ENCODE measurements at places on chromosomes 3 and 15.

DNA sequence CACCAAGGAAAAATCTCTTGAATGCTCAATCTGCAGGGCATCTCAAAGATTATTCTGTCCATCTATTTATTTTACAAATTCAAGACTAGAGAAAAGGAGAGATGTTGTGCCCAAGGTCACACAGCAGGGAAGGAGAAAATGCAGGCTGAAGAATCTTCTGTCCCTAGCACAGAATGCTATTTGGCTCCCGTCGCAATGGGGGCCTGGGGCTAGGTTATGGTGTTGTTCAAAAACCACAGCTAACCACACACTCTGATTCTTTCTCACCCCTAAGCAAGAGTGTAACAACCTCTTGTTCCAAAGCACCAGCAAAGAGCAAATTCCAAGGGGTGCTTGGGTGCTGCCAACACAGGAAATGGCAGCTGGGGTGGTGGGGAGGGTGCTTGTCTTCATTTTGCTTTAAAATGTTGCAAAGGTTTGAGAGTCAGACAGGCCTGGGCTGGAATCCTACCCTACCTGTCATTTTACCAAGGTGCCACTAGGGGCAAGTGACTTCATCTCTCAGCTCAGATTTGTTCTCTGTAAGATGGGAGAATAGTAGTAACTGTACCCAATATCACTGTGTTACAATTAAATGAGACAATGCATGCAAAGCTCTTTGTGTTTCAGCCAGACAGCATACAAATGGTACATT lies 112.5 kb downstream of the ADAMTS9 start:
- peak; percentile 15 for DNase-seq

GRCh38 chr3:179929091-179929529 lies 107.6 kb downstream of the PEX5L start:
- peak; percentile 58 for DNase-seq

DNA sequence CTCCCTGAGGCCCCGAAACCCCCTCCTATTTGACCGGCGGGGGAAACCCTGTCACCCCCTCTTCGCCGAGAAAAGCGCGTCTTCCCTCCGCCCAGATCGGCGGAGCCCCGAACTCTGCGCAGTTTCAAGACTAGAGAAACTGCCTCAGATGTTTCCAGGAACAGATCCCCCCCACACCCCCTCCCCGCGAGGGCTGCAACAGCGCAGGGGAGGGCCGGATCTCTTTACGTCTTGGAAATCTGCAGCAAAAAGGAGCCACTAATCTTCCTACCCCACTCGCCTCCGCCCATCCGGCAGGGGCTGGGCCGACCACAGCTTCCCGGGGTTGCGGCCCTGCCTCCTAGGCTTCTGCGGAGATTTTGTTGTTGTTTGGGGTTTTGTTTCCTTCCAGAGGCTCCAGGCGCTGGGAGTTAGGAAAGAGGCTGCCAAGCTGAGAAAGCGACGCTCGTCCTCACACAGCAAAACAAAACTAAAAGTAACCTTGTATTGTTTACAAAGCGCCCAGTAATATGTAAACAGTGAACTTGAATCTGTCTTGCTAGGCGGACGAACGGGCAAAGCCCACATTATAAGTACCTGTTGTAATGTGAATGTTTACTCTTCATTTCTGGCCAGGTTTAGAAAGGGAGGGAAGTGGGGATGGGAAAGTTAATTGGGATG lies 2.2 kb downstream of the FOXB1 start:
- peak; percentile 68 for DNase-seq

- DNase-seq, result no peak
These were observed 52.8 kb downstream of the IL12A start for GRCh38 chr3:160041465-160041864.

DNA sequence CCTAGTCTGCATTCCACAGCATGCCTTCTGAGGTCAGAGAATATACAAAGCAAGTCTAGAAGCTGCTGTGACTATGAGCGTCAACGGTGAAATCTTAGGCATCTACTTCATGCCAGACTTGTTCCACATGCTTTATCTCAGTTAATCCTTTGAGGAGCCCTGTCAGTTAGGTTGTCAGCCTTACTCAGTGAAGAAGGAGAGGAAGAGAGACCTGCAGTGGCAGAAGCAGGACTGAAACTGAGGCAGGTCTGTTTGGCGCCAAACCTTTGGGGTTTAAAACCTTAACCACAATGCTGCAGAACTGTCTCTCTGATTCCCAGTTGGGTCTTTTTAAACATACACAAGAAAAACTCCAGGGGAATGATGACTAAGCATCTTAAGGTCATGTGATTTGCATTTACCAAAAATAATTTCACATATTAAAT lies 139.0 kb upstream of the LIPC start:
- DNase-seq, result no peak

DNA sequence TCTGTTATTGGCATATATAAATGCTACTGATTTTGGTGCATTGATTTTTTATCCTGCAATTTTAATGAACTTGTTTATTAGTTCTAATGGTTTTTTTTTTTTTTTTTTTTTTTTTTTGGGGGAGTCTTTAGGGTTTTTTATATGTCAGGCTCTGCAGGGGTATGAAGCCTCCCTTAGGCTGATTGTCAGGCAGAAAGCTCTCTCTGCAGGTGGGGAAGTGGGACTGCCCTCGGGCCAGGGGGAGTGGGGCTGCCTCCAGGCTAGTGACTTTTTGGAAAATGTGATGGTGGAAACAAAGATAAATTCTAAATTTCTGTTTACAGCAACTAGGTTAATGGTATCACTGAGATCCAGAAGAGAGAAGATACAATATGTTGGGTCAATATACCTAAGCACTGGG lies 14.4 kb upstream of the NAALADL2 start:
- DNase-seq, result no peak

DNA sequence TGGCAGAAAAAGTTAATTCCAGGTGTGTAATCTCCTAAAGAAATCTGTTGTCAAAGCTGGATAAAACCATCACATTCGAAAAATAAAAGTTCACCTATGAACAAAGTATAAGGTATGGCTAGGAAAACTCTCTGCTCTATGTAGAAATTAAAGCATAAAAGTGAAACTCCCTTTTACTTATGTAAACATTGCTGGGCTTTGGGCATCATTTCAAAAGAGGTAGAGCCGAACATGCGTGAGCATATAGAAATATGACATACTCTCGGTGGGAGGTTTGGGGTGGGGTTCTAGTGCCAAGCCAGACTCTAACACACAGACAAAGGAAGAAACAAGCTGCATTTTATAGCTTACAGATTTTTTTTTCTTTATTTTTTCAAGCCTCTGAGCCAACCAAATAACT lies 306.8 kb upstream of the ATP11B start:
- DNase-seq, result peak; percentile 3

- peak; percentile 84 for DNase-seq
These were observed 160.7 kb upstream of the MCTP2 start for GRCh38 chr15:94070356-94071295.

DNA sequence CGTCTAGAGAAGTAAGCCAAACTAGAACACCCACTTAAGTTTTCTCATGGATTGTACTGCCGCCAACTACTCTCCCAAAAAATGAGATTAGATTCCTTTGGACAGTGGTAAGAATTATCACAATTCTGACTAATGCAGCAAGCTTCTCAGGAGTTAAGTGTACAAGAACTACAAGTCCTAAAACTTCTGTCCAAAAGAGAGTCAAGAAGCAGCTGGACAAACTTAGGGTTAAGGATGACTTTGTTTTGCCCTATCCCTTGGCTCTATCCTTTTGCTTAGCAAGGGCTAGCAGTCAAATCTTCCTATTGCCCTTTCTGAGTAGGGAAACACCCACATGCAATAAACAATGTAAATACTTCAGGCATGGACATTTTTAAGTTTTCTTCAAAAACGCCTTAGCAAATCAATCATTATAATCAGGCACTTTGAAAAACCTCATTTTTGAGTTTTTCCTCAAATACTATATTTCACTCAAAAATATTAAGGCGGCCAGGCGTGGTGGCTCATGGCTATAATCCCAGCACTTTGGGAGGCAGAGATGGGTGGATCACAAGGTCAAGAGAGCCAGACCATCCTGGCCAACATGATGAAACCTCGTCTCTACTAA lies 19.5 kb downstream of the RAF1 start:
- no peak for DNase-seq

- no peak for DNase-seq
These were observed 48.3 kb downstream of the PLS1 start for GRCh38 chr3:142644502-142644901.

DNA sequence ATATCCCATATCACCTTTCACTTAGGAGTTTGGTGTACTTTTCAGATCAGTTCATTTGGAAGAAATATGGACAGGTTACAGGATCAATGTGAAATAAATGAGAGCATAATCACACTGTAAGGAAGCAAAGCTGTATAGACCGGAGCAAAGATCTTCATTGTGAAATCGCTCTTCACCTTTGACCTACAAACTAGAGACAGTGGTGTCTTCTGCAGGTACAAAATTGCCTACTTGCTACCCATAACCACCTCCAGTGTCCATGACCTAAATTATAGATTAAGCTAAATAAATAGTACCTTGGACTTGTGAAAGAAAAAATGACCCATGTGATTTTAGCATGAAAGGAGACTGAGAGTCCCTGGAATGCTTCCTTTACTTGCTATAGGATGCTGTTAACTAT lies 379.5 kb upstream of the SUCLG2 start:
- DNase-seq, result no peak

DNA sequence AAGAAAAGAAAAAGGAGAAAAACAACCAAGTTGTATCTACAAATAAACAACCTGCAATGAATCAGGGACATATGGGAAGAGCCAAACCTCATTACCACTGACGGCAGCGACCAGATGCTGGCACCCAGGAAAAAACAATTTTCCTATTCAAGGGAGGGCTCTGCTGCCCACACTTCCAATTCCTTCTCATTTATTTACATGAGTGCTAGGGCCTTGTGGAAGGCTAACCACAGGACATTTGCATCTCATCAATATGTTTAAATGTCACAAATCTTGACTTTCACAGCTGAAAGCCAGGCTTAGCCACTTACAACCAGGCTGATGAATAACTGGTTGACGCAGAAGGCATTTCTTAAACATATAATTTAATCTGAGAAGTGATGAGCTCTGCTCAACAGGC lies 36.0 kb downstream of the RFTN1 start:
- DNase-seq, result no peak

DNA sequence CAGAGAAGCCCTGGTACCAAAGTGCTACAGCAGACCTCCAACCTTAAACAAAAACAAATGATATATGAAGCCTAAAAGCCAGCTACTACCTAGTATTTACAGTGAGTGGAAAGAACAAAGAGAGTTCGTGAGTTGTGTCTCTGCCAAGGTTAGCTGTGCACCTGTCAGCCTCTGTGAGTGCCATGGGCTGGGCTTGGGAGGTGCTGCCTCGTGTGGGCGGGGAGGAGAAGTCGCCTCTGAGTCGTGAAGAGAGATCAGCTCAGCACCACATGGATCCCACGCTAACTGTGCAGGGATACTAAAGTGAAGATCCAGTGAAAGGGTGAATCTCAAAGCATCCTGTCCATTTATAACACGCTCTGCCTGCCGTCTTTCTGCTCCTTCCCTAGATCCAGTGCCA lies 101.9 kb downstream of the CHDH start:
- peak; percentile 36 for DNase-seq

DNA sequence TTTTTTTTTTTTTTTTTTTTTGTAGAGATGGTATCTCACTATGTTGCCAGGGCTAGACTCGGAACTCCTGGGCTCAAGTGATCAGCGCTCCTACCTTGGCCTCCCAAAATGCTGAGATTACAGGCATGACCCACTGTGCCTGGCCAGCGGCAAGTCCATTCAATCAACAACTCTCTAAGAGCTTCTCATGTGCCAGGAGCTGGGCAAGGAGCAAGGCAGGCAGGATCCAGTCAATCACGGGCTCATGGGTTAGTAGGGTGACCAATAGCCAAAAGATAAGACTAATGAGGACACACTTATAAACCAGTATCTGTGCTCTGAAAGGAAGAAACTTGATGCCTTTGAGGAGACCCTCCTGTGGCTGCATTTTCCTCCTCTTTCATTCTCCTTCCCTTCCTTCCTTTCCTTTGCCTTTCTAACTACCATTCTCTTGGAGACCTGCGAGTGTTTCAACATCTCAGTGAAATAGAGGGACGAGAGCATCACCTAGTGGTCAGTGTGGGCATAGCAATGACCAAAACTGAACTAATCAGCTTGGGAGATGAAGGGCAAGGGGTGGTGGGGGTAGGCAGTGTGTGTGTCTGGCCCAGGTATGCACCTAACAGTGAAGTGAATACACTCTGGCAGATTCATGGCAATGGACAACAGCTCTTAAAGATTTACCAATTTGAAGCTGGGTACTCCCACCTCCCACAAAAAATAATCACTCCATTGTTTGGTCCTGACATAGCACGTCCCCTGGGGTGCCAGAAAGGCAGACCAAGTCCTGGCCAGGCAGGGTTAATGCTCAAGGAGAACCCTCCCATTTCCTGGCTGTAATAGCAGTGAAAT lies 6.3 kb downstream of the RPP25 start:
- peak; percentile 96 for DNase-seq

DNA sequence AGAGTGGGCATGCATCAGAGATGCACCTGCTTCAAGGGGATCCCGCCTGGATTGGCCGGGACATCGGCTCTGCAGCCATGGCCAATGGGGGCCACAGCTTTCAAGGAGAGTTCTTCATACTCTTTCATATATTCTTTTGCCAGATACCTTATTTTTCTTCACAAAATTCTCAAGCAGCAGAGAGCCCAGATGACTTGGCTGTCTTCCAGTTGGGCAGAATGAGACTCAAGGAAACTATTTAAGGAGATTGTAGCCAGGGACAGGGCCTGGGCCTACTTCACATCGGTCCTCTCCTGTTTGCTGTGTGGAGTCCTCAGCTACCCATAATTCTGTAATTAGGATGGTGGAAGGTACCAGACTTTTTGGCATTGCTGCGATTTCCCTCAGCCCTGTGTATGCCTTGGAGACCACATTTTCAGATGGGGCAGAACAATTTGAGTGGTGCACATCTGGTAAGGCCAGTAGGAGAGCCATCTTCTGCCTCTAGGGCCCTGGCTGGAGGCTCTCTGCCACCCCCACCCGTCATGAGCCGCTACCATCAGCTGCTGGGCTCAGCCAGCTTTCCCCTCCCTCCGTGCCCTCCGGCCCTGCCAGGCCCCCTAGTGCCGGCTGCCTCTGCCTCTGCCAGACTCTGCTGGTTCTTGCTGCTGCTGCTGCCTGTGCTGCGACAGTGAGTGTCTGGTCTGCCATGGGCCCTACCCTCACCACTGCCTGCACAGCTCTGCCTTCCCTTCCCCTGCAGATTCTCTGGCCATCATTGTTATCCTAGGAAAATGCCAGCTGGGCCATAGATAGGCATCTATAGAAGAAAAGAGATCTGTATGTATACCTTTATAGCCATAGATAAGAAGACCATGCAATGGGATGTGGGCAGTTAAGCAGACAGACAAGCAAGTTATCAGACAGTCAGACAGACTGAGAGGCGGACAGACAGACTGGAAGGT lies 6.7 kb downstream of the PLIN1 start:
- DNase-seq, result no peak

GRCh38 chr15:63226155-63226883 lies 36.9 kb downstream of the RAB8B start:
- DNase-seq, result no peak

DNA sequence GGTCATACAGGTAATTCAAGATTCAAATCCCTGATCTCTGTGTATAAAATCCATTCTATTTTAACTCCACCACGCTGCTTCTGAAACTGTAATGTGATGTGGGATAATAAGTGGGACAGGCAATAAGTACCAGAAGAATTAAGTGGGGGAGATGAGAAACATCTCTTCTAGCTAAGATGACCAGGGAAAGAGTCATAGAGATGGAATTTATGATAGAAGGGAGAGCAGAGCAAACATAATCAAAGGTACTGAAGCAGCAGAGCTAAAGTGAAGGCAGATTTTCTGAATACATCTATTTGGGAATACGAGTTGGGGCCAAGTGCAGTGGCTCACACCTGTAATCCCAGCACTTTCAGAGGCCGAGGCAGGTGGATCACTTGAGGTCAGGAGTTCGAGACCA lies 4.9 kb downstream of the MRPL47 start:
- DNase-seq, result no peak

- DNase-seq, result no peak
These were observed 105.5 kb downstream of the MME start for GRCh38 chr3:155185631-155186071.
